Thyroid gland (tissue), 4 donors: ENCODE measurements at places on chromosomes 13 and 19.

- no peak for DNase-seq
Measured at GRCh38 chr19:45576682-45577081, 7.9 kb downstream of the OPA3 start.

DNA sequence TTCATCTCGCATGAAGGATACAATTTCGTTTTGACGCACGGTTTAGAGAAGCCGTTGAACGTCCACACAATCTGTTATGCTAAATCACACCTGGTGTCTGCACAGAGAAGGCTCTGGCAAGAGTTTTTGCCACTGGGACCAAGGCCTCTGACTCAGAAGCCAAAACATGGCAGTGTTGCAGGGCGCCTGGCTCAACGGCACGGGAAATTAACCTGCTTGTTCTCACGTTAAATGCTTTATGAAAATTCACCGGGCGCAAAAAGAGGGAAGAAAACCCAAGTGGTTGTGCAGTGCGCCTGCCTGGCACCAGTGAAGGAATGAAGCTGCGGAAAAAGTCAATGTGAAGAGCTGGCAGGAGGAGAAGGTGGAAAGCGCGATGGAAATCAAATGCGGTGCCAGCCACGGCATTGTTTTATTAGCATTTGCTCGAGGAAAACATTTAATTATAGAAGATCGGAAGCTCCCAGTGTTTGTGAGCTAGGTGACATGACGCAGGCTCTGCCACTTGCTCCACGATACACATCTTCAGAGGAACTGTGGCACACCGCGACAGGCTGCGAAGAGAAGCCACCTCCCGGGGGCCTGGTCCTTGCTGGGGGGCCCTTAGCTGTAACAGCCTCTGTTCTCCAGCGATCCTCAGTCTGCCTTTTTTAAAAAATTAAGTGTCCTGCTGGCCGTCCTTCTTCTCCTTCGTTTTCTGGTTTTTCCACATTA is 126.2 kb downstream of the ZIC5 start:
- no peak for DNase-seq

GRCh38 chr13:105016266-105016665 is 1519.2 kb downstream of the EFNB2 start:
- DNase-seq, result no peak

DNA sequence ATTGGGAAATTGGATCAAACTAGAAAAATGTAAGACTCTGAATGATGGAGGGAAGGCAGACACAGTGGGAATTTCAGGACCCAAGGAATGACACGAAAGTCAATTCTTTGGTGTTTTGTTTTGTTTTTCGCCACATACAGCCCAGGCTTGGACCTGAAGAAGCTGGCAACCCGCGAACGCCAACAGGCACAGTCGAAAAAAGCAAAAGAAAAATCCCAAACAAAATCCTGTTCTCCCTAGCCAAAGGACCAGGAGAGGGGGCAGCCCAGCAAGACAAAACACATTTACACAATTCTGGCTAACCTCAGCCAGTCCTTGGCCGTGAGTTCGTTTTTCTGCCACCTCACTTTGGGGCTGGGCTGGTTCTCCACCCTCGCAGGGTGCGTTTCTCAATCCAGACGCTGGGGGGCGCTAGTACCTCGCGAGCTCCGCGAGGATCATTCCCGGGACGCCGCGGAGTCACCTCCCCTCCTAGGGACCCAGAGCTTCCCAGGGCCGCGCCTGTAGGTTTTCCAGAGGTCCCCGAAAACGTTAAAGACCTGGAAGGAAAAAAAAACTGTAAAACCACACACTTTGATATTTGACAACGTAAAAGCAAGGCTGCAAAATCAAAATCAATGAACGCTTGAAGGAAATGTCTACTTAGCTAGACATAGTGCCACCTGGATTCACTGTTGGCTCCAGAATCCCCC is 34.9 kb upstream of the TPM4 start:
- peak; percentile 69 for DNase-seq

- no peak for DNase-seq
Measured at GRCh38 chr13:101945435-101945834, 456.4 kb downstream of the FGF14 start.

- DNase-seq, result no peak
Measured at GRCh38 chr13:112870737-112871287, 98.2 kb upstream of the MCF2L start.

DNA sequence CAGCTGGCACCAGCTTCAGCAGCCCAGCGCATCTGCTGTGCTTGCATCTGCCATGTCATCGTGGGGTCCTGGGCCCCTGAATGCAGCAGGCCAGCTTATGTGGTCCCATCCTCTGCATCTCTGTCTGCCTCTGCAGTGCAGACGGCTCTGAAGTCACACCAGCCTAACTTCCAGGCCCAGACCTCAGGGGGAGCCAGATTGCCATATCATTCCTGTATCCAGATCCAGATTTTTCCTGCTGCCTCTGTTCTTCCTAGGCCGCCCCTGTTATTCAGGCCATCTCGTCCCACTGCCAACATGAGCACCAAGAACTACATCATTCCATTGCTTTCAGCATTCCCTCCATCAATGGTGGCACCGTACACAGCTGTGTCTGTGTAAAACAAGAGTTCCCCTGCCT is 571.6 kb downstream of the UQCRFS1 start:
- no peak for DNase-seq

- no peak for DNase-seq
Measured at GRCh38 chr13:27405546-27406134, 18.8 kb upstream of the GTF3A start.

DNA sequence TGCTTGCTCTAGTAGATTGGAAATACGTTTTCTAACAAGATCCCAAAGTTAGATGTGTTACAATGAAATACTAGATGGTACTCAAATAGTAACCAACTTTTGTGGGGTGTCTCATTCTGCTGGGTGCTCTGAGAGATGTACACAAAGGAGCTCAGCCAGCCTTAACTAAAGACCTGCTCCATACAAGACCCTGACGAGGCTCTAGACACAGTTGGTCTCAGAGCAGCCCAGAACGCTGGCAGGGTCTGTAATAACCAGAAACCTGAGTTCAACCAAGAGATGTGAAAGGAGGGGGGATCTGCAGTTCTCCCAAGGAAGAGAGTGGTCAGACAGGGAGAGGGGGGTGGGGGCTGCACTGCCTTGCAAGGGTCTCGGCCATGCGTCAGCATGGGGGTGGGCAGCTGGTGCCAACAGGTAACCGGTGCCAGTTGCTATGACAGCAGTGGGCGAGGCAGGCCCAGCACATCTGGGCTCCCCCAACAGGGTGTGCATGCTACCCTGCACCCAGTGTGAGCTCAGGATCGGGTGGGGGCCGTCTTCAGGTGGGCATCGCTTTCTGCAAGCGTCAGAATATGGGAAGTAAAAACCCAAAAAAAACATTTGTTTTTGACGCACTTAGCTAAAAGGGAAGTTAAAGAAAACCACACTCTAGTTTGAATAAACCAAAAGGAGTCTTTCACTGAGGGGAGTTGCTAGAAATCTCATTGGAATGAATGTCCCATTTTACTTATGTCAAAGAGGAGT is 68.0 kb upstream of the GPR183 start:
- DNase-seq, result peak; percentile 19
